ENCODE measurements at places on chromosomes 4 and X. TPM values are rescaled to one million over a fixed set of nuclear protein-coding genes. Genes with fewer than 3 reads are reported as not detected.

GRCh38 chrX:16695079-16695676, 17.3 kb downstream of the CTPS2 start:
- DNase-seq: no peak

Gene RGN
- total RNA-seq: 4.7 TPM

DNA sequence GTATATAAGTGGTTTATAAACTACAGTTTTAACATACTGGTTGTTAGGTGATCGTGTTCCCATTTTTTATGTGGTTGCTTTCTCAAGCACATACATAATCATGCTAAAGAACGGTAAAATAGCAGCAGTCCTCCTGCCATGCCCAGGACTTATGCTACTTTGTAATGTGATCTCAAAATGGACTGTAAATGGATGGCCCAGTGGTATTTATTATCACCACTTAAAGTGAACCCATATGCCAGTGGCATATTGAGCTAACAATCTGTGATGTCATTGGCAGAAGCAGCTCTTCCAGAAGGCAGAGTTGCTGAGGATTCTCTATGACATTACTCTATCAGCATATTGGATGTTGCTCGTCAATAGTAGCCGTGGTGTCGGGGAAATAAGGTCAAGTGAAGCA, 28.6 kb downstream of the ANK2 start:
- no peak for DNase-seq

- DNase-seq: no peak
Observed at GRCh38 chr4:136476753-136477152, 1055.5 kb downstream of the PCDH18 start.
